ENCODE measurements at places on chromosomes 7 and 10.

GRCh38 chr10:1788401-1788800, 51.1 kb upstream of the ADARB2 start:
- no peak for DNase-seq

DNA sequence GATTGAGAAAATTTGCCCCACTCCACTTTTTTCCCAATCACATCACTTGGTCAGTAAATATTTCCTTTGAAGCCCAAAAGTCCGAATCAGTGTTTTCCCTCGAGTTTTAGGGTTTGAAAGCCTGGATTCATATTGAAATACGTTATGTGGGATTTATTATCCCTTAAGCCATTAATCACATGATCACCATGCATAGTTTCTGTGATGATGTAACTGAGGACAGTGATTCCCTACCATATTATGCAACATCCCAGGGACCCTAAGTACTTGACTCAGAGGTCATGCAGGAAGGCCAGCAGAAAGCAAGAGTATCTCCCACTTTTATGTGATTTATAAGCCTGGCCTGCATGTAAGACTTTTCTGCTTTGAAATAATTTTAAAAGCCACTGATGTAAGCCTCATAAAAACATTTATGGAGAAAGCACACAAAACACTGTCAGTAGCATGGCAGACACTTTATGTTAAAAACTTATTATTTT, 630.6 kb upstream of the ZWINT start:
- DNase-seq, result no peak

- no peak for DNase-seq
Measured at GRCh38 chr10:102085336-102085735, 20.2 kb downstream of the HPS6 start.

DNA sequence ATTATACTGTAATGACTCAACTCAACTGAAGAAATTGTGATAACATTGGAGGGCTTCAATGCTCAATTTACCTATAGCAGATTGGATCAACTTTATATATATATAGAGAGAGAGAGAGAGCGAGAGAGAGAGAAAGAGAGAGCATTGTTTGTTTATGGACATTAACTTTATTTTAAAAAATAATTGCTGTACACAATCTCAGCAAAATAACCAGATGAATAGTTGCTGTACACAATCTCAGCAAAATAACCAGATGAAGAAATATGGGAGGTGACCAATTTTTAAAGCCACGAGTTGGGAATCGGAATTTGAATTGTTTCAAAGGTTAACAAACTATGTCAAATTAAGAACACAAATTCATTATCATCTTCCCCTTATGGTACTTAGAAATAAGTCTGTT, 319.9 kb downstream of the NXPH1 start:
- DNase-seq, result no peak

GRCh38 chr10:90674928-90675327, 182.9 kb downstream of the HTR7 start:
- no peak for DNase-seq

- DNase-seq, result no peak
Measured at GRCh38 chr7:116236020-116236630, 25.8 kb downstream of the TES start.

GRCh38 chr10:3995302-3996210, 210.5 kb upstream of the KLF6 start:
- DNase-seq, result no peak

Measured in stimulated activated CD8-positive, alpha-beta memory T cell treated with anti-CD3 and anti-CD28 coated beads, Interleukin-15, amount 100 ng/mL, for 4 hours (primary cell).